RKO (cell line): ENCODE measurements at places on chromosomes 6 and 20.

DNA sequence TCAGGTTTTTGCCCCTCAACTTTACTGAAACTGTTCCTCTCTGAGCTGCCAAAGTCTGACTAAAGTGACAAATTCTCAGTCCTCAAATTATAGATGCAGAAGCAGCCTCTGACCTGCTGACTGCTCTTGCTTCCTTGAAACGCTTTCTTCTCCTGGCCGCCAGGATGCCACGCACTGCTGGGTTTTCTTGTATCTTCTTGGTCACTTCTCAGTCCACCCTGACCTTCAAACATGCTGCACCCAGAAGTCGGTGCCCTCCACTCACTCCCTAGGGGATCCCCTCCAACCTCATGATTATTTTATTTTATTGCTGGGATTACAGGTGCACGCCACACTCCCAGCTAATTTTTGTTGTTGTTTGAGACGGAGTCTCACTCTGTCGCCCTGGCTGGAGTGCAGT lies 24.7 kb downstream of the SYNJ2 start:
- no peak for DNase-seq

DNA sequence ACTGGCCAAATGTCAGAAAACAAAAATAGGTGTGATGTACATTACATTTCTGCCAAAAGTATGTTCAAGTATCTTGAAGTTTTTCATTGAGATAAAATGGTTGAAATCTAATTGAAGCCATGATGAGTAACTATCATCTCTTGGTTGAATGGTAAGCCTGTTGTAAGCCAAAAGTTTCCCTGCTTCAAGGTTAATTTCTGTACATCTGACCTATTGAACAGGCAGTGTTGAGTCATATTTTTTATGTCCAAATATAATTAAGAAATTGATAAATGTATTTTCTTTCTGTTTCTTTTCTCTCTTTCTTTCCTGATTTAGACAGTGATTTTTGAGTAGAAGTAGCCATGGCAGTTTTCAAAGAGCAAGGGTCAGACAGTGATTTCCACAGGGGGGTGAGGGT lies 4.4 kb downstream of the RREB1 start:
- DNase-seq = no peak

DNA sequence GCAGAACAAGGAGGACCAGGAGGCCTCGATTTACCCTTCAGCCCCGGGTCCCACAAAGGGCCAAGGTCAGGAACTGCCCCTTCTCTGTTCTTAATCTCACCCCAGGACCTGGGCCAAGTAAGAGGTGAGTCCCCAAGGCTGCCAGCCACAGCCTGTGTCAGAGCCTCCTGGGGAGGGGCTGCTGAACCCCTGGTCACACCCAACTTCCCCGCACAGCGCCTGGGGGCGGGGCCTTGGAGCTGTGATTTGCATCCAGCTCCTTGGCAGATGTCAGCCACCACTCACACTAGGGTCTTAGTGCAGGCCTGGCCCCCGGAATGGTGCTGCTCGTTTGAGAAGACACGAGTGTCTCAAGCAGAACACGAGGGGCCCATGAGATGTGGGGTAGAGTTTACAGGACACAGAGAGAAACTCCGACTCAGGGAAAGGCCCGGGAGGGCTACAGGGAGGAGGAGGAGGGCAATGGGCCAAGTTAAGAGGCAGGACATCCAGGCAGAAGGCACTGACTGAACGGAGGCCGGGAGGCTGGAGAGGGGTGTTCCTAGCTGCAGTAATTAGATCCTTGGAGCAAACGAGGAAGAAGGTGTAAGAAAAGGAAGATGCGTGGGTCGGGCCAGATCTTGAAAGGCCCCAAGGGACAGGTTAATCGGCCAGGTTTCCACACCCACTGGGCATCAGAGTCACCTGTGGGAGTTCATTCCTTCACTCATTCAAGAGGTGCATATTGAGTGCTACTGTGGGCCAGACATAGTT lies 26.9 kb downstream of the ZBP1 start:
- no peak for DNase-seq

GRCh38 chr6:14900919-14901318 lies 344.9 kb upstream of the JARID2 start:
- DNase-seq = no peak

DNA sequence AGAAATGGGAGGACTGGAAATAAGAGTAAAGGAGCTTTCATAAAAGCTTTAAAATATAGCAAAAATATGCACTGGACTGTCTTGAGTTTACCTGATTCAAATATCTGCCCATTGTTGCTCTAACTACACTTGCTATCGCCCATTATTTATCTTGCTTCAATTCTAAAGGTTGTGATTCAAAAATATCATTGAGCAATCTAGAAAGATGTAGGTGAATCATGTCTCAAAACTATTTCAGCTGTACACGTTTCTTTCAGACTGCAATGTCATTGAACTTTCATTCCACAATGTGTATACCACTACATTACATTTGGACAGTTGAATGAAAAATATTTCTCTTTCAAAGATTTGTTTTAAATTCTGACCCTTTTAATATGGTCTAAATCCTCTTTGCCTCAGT lies 545.6 kb downstream of the BMP2 start:
- DNase-seq = no peak

DNA sequence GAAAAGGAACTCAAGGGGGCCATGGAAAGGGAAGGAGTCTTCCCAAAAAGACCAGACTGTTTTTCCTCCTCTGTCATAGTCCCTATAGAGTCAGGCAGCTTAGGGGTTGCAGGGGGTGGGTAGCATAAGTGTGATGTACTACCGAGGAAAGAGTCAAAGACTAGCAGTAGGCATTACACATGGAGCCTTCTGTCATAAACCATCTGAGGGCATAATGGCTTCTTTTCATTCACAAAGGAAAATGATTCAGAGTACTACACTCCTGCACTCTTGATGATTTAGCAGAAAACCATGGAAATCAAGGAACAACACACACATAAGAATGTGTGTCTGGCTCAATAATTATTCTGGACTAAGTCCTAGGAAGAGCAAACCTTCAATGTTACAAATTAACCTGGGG lies 14.9 kb downstream of the PLN start:
- DNase-seq = no peak

- DNase-seq = no peak
These were observed 297.9 kb downstream of the CD83 start for GRCh38 chr6:14415452-14415851.

GRCh38 chr6:122130026-122130348 lies 269.5 kb upstream of the HSF2 start:
- no peak for DNase-seq

DNA sequence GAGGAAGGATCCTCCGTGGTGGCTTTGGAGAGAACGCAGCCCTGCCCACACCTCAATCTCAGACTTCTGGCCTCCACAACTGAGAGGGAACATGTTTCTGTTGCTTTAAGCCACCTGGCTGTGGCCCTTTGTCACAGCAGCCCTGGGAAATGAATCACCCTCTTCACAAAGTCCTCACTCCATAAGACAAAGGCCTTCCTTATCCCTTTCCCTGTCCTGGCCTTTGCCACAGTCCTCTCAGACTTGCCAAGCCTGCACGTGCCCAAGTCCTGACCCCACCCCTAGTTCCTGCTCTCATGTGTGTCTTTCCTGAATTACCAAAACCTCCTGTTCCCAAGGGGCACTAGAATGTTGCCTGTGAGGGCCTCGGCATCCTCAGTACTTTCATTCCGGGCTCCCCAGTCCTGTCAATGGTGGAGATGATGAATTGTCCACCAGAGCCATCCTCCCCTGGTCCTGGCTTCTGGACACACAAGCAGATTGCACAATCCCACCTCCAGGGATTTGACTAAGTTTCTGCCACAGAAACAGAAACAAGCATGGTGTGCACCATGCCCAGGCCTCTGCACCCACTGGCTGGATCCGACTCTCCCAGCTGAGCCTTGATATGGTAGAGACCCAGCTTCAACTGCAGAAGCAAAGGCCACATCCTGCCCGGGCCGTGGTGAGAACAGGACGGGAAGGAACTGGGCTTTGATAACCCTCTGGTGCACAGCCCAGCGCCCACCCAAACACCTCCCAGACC lies 232.6 kb upstream of the PDE10A start:
- no peak for DNase-seq

GRCh38 chr6:1636971-1637871 lies 27.5 kb downstream of the FOXC1 start:
- DNase-seq = no peak

GRCh38 chr6:53294095-53294494 lies 54.7 kb downstream of the ELOVL5 start:
- no peak for DNase-seq

GRCh38 chr6:35461270-35461669 lies 6.9 kb upstream of the RPL10A start:
- DNase-seq = no peak

GRCh38 chr6:73586416-73586974 lies 65.7 kb upstream of the EEF1A1 start:
- DNase-seq = no peak

GRCh38 chr6:159093609-159094443 lies 49.0 kb upstream of the TAGAP start:
- no peak for DNase-seq

- DNase-seq = no peak
These were observed 182.3 kb downstream of the MTFR2 start for GRCh38 chr6:136067731-136068341.

DNA sequence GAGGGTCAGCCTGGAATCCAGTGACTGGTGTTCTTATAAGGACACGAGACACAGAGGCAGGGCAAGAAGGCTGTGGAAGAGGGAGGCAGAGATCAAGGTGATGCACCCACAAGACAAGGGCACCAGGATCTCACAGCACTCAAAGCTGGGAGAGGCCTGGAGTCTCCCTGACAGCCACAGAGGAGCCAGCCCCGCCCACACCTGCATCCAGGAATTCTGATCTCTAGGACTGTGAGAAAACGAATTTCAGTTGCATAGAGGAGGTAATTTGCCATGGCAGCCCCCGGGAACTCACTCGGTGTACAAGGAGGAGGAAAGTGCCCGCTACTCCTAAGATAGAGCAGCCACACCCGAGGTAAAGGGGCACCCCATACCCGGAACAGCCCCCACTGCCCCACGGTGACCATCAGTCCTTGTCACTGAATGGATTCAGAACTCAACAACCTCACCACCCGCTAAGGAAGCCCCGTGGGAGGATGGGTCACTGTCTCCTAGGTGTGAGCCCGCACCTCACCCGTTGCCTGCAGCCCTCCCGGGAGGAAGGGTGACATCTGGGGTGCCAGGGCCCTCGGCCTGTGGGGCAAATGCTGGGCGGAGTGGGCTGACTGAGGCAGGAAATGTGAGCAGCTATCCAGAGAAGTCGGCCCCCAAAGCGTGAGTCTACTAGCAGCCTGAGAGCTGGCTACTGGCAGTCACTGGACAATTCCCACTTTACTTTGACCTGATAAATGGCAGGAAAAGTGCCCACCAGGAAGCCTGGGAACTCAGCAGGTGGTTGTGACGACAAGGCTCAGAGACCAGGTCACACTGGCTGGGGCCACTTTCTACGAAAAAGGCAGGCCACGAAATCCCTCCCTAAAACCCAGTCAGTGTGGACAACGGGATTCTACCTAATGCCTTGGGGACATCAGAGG lies 22.4 kb downstream of the DLL1 start:
- DNase-seq = no peak

- DNase-seq = peak; percentile 94
These were observed 130.3 kb upstream of the BTN3A2 start for GRCh38 chr6:26234421-26235301.

DNA sequence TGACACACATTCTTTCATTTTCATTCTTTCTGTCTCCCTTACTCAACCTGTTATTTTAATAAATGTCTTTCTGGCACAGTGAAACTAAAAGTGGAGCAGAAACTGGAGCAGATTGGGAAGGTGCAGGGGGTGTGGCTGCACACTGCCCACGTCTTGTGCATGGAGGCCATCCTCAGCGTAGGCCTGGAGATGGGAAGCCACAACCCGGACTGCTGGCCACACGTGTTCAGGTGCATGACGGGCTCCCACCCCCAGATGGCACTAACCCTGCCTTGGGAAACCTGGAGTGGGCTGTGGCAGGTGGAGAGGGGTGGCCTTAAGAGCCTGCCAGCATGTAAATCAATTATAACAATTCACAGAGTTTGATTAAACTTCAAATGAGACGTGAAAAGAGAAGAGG lies 71.4 kb upstream of the PBOV1 start:
- no peak for DNase-seq

GRCh38 chr20:62642051-62642665 lies at the start of gene SLCO4A1:
Gene SLCO4A1 (plus strand): TSS chr20:62642503. CDS start chr20:62656455, 13,952 bp downstream.
- DNase-seq = peak; percentile 87

- DNase-seq = peak; percentile 59
These were observed 1.2 kb downstream of the CENPW start for GRCh38 chr6:126341126-126341525.

GRCh38 chr6:26388014-26388413 lies 5.1 kb downstream of the BTN2A2 start:
- DNase-seq = no peak

DNA sequence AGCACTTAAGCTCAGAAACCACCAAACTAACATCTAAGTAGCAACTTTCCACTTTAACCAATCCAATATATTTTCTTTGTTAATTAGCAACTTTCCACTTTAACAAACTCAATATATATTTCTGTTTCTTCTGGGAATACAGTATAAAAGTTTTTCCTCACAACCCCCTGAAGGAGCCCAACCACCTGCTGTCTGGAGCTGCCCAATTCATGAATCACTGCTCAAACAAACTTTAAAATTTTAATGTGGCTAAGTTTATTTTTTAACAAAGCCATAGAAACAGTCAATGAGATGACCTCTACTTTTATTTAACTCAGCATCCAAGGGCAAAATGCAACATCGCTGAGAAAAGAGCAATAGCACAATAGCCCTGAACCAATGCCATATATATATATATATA lies 500.1 kb downstream of the EPM2A start:
- DNase-seq = no peak

DNA sequence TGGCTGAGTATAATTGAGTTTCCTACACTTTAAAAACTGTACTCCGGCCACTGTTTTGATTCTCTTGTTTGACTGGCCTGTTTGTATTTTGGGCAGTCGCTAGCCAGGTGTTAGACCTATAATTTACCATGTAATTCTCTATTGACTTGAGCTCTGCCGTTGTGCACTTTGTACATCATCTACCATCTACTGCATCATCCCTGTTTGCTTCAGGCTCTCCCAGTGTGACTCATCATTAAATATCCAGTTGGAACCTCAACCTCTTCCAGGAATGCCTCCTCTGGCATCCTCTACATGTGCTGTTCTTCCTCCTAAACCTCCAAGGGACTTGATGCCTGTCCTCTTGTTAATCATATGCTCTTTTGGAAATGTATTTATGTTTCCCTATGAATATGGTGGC lies 72.3 kb downstream of the FARS2 start:
- peak; percentile 11 for DNase-seq

DNA sequence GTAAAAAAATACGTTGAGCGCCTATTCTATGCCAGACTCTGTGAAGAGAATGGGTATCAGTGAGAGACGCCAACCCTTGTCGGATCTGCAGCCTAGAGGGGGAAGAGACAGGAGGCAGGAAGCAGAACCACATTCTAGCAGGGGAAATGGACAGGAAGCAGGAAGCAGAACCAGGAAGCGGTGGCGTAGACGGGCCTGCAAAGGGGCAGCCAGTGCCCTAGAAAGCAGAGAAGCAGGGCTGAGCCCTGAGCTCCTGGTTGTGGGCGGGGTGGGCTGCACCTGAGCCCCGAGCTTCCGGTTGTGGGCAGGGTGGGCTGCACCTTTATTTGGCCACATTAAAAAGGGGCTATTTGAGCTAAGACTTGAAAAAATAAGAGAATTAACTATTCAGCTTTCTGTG lies 71.9 kb downstream of the FAM120B start:
- DNase-seq = no peak
